Dermis blood vessel endothelial cell (primary cell): ENCODE measurements at places on chromosomes 4 and X.
A peak's percentile ranks its signal among the peaks of the same experiment; 100 is the strongest.

GRCh38 chr4:107220976-107221375 is 184.9 kb upstream of the DKK2 start:
- no peak for DNase-seq

GRCh38 chrX:51608126-51608525 is 10.6 kb downstream of the CENPVL3 start:
- DNase-seq, result no peak

DNA sequence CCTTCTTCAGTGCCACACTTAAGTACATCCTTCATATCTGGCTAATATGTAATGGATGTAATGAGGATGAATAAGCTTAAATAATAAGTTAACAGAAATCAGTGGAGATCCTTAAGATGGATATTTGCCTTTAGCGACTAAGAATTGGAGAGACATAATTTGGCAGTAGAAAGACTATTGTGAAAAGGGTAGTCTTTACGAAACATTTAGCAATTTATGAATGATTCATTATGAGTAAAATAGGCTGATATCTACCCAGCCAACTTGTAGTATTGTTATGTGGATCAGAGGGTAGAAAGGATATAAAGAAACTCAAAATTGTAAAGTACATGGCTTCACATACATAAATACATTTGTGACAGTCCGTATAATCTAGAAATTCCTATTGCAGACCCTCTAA is 2371.8 kb downstream of the PCDH7 start:
- no peak for DNase-seq

DNA sequence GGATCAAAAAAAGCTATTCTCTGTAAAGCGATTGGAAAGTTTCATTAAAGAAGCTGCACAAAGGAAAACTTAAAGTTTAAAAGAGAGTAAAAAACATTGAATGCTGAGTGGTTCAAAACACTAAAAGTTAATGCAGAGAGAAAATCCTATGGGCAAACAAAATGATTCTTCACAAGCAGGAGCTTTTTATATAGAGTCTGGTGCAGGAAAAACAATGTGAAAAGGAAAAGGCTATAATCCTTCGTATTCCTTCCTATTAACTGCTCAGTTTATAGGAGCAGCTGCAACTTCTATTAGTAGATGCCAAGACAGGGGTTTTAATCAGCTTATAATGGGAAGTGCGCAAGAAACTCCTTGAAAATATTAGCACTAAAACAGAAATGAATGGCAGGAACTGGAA is 100.7 kb downstream of the PDGFC start:
- DNase-seq, result no peak

- peak; percentile 83 for DNase-seq
Observed at GRCh38 chr4:17013382-17014006, 115.0 kb upstream of the LDB2 start.

- peak; percentile 32 for DNase-seq
Observed at GRCh38 chr4:183658362-183659028, 490 bp downstream of the RWDD4 start.

DNA sequence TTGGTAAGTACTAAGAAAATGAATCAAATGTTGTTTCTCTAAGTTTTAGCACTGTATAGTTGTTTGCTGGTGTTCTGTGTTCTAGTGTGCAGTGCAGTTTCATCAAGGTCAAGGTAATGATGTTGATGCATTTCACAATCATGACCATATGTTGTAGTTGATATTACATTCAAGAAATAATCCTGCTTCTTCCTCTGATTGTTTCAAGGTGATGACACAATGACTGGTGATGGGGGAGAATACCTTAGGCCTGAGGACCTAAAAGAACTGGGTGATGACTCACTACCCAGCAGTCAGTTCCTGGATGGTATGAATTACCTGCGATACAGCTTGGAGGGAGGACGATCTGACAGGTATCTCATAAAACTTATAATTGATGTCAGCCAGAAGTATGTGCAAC is 261.6 kb downstream of the ANK2 start:
- DNase-seq, result peak; percentile 12

- no peak for DNase-seq
Observed at GRCh38 chr4:41835321-41835995, 86.9 kb upstream of the PHOX2B start.

GRCh38 chr4:123345137-123345934 is 51.3 kb upstream of the SPRY1 start:
- DNase-seq, result no peak

DNA sequence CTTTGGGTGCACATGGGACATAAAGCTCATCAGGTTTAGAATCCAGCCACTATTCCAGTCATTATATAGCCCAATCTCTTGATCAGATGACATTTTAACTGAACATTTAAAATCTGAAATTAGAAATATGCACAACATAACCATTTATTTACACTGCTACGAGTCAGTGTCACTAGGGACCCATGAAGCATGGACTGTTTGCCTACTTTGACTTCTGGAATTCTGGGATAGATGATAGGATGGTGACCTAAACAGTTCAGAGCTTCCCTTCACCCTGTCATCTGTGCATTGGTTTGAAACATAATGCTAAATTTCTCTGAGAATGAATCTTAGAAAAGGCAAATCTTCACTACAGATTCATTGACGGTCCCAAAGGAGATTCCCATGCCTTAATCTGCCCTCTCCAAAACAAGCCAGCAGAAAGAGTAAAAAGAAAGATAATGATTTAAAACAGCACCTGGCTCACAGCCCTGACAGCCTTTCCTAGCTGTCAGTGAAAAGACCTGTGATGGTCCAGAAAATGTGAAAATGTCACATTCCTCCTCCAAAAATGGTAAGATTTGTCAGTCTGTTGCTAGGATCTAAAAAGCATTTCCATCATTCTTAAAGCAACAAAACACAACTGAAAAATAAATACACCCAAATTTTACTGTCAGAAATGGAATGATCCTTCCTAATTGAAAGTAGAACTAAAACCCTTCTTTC is 18.9 kb upstream of the HERC3 start:
- no peak for DNase-seq

- no peak for DNase-seq
Observed at GRCh38 chr4:10296730-10297129, 160.5 kb downstream of the ZNF518B start.

- no peak for DNase-seq
Observed at GRCh38 chr4:13329340-13329850, 154.7 kb downstream of the RAB28 start.

DNA sequence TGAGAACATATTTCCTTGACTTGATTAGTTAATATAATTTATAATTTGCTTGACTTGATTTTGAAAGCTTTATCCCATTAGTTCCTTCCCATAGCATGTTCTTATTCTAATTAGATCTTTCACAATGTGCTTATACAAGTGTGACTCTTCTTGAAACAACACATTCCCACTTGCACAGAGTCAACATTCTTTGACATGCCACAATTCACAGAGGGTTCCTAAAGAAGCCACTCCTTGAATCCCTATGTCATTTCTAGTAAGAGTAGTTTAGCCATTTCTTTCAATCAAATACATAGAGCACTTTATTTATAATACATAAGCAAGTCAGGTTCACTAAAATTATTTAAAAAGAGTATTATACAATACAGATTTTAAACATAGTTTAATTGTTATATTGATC is 228.9 kb upstream of the GRID2 start:
- DNase-seq, result no peak

DNA sequence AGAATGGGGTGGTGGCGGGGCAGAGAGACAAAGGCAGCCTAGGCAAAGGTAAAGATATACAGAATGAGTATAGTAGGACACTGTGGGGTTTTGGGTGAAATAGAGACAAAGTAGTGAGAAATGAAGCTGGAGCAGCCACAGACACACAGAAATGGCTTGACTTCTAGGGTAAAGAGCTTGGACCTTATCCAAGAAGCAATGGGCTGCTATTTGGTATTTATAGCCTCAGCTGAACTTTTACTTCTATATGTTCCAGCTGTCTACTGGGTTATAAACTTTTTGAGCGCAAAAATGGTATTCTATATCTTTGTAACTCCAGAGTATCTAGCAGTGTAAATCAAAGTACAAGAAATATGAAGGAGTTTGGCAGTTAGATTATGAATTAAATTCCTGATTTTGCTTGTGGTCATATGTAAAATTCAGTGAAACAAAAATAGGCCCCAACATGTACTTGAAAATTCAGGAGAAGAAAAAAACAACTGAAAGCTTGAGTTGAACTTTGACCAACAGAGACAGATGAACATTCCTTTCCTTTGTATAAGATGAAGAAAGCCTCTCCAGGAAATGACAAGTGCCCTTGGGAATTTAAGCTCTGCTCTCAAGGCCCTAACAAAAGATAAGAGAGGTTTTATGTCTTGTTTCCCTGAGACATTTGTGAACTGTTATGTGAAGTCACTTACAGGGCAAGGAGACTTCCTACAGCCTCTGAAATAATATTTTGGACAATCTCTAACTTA is 354.1 kb downstream of the CHIC1 start:
- peak; percentile 89 for DNase-seq

DNA sequence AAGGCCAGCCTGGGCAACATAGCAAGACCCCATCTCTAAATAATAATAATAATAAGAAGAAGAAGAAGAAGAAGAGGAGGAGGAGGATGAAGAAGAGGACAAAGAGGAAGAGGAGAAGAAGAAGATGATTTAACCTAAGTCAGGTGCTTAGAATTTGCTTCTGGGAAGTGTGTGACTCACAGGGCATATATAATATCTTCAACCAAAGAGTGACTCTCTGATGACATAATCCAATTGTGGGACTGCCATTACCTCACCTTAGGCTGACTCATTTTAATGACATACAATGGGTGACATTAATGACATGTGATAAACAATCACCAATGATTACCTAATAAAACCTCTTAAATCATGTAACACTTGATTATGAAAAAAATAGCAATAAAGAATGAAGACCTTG is 32.7 kb upstream of the MBTPS2 start:
- no peak for DNase-seq

DNA sequence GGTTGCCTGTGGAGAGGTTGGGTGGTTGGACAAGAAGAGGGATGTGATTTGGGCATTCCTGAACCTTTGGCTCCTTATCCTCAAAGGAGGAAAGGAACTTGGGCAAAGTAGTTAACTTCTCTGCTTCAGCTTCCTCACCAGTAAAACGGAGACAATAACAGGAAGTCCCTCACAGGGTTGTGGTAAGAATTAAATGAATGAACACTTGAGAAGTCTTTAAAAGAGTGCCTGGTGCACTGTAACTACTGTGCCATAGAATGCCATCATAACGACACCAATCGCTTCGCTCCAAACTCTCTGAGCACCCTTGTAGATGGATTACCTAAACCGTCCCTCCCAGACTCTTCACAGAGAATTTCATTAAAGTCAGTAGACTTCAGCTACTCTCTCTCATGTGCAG is 10.5 kb downstream of the ZCCHC18 start:
- DNase-seq, result peak; percentile 38

GRCh38 chrX:68897118-68897945 is 68.5 kb downstream of the EFNB1 start:
- no peak for DNase-seq

- peak; percentile 44 for DNase-seq
Observed at GRCh38 chrX:135740681-135741149, 27.3 kb downstream of the CT45A1 start.

DNA sequence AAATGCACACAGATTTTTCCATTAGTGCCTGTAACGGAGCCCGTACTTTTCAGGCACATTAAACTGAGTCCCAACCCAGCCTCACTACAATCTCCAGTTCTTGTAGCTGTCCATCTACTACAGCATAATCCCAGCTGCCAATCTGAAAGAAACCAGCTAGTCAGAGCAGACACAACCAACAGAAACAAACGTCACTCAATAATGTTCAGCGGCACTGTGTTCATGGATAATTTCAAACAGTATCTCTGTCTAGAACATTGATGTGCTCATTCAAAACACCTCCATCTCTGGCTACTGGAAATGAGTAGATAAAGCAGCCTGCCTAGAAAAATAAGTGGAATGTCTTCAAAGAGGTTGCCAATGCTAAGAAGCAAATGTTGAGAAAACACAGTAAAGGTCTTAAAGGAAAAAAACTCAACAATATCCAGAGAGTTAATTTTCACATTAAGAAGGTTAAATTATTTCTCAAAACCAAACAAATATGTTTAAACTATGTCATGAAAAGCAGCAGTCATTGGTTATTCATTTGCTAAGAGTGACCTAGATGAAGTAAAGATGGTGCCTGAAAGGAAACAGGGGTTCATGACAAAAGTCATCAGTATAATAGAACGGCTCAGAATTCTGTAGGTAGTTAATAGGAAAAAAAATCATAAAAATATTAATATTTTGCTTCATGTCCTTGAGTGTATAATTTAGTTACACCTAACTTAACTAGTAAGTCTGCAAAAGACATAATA is 245.1 kb upstream of the MAB21L2 start:
- no peak for DNase-seq

- DNase-seq, result no peak
Observed at GRCh38 chrX:15301924-15302323, 13.5 kb downstream of the ASB11 start.

DNA sequence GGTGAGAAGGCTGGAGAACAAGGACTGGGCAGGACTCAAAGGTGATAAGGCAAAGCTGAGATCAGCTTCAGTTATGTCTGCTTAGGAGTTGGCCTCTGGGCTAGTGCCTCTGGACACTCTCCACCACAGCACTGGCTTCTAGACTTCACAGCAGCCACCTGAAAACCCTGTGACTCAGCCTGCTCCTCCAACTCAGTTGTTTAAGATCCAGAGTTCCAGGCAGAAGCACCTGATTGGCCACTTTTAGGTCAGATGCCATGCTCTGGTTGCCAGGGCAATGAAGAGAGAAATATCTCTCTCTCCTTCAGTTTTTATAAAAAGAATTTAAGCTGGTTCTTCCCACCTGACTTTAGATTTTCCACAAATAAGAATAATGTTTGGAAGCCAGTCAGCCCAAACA is 47.9 kb upstream of the BLTP1 start:
- DNase-seq, result no peak

DNA sequence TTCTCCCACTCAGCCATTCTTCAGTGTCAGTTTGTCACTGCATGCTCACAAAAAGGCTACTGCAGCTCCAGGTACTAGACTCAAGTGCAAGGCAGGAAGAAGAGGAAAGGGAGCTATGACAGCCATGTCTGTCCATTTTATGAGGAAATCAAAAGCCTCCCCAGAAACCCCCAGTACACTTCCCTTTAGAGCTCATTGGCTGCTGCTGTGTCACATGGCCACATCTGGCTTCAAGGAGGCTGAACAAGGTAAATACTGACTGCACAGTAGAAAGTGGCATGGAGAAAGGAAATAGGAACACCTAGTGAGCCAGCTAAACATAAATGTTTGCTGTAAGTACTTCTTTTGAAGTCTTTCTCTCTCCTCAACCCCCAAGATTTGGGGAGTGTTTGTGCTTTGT is 67.2 kb upstream of the FRAS1 start:
- DNase-seq, result no peak

DNA sequence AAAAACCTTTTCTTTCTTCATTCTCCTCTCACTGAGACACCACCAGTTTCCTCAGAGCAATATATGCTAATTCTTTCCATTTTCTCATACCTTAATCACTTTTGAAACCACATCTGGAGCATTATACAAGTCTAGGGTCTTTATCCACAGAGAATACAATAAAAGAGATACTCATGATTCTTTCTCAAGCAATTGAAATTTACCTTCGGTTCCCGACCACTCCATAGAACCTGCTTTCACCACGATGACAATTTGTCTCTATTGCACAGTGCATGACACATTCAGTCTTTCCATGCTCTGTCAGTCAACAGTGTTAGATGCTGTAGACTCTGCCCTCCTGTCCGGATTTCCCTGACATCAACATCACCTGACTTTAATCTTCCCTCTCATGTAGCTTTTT is 409.3 kb upstream of the NWD2 start:
- no peak for DNase-seq
